ENCODE measurements at places on chromosomes 2 and 18.

DNA sequence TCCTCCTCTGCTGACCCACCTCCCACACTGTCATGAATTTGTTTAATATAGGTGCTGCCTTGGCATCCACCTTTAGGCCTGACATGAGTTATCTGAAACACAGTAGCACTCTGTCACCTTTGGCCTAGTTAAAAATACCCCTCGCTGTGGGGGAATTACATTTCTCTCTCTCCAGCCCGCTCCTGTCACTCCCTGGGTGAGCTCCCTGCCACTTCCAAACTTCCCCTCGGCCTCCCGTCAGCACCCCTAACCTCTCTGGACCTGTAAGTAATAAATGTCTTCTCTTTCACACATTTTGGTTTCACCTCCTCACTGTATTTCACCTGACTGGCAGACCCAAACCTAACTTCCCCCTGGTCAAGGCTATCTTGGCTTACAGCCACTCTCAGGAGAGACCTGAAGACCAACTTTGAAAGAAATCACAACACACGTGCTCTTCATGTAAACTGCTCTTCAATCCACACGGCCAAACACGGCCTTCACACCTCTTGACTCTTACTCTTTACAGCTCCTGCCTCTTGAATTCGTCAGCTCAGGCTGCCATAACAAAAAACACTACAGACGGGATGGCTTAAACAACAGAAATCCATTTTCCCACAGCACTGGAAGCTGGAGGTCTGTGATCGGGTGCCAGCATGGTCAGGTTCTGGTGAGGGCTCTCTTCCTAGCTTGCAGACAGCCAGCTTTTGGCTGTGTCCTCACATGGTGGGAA, 28.3 kb downstream of the REEP1 start:
- DNase-seq = no peak

DNA sequence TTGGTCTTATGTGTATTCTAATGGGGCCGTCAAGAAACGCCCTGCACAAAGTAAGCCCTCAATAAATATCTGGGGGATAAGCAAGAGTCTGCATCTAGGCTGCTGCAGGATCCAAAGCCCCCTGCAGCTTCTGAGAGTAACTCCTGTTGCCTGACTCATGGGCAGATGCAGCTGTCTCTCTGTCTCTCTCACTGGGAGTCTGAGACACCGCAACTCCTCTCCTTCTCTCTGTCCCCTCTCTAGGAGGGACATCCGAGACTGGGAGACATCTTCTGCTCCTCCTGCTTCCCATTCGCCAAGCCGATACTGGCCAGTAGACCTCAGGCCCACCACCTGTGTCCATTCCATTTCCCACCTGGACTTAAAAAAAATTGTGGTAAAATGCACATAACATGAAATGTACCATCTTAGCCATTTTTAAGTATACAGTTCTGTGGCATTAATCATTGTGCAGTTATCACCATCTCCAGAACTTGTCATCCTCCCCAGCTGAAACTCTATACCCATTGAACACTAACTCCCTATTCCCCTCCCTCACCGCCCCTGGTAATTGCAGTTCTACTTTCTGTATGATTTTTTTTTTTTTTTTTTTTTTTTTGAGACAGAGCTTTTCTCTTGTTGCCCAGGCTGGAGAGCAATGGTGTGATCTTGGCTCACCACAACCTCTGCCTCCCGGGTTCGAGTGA, 20.1 kb downstream of the DYSF start:
- DNase-seq = no peak

DNA sequence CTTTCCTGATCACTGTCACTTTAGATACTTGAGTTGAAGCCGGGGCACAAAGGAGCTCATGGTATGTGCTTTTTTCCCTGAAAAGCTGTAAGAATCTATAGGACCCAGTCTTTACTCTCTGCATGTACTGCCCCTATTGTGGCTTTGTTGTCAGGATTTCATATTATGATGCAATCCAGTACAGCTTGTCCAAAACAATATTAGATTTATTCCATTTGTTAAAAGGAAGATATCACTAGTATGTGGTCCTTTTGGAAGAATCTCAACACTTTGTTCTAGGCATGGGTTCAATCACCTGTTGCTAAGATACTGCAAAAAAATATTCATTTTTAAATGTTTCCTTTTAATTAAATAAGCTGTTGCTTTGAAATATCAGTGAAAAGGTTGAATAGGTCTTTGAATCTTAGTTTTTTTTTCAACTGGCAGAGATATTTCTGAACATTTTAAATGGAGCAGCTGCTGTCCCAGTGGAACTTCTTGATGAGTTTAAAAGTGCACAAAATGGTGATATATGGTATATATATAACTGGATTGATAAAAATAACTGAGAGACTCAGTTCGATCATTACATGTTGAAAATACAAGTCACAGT, 256.6 kb upstream of the NT5C1B start:
- no peak for DNase-seq

GRCh38 chr2:31886700-31887099, 124.1 kb downstream of the MEMO1 start:
- DNase-seq = no peak

DNA sequence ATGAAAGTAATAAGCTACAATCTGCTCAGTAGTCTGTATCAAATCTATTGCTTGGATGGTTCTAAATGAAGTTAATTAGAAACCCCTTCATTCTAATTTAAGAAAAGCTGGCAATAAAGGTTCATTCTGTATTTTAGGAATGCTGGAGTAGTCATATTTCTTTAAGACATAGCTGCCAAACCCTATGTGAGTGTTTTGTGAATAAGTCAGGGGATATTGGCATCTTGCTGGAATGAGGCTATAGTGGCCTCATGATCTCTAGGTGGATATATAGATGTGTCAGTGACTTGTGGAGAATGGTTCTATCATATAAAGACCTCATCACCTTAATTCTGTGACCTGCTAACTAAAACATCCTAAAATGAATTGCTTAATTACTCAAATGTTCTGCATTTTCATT, 196.3 kb downstream of the PDE1A start:
- no peak for DNase-seq

- no peak for DNase-seq
These were observed 17.2 kb downstream of the MAL start for GRCh38 chr2:95042472-95043271.

DNA sequence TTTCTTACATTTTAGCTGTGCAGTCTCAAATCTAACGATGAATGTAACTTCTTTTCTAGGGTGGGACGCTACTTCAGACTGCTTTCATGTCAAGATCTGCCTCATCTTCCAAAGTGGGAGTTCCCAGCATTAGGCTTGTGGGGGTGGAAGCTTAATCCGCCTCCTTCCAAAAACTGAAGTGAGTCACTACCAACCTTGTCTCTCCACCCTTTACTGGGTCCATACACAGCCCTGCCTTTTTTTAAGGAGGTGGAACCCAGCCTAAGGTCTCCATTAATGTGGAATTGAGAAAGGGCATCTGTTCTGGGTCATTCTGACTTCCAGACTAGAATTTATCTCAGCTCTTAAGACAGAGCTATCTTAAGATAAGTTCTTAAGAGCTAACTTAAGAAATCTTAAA, 42.0 kb upstream of the NFE2L2 start:
- DNase-seq = no peak

DNA sequence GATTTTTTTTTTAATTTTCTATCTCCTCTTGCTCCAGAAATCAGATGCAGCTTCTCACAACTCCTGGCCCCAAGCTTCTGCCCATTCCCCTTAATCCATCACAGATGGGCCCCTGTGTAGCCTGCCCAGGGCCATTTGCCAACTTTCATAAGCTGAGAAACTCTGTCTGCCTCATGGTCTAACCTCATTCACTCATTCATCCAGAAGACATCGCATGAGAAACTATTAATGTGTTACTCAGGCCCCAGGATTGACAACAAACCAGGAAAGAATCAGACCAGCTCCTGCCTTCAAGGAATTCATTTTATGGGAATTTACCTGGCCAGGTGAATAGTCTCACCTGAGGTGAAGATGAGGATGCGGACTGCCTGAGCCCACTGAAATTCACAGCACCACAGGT, 35.0 kb downstream of the SLC14A2 start:
- DNase-seq = no peak
